ENCODE measurements at places on chromosomes 2 and 18.

- no peak for DNase-seq
These were observed 186.5 kb upstream of the RASGRP3 start for GRCh38 chr2:33289961-33290360.

GRCh38 chr2:36366491-36367120 is 11.0 kb downstream of the CRIM1 start:
- DNase-seq: no peak

DNA sequence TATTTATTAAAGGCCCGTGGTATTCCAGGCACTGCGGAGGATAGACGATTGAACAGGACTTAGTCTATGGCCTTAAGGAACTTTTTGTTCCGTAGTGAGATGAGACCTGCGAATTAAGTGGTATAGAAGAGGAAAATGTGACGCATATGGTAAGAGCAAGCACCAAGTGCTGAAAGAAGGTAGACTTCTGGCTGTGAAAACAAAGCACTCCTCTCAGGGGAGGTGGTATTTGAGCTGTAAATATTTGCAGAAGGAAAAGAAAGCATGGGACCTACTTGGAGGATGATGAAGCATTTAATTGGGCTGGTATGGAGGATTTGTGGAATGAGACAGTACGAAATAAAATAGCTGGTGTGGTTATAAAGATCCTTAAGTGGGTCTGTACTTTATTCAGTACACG is 62.5 kb downstream of the GPR39 start:
- DNase-seq: no peak

DNA sequence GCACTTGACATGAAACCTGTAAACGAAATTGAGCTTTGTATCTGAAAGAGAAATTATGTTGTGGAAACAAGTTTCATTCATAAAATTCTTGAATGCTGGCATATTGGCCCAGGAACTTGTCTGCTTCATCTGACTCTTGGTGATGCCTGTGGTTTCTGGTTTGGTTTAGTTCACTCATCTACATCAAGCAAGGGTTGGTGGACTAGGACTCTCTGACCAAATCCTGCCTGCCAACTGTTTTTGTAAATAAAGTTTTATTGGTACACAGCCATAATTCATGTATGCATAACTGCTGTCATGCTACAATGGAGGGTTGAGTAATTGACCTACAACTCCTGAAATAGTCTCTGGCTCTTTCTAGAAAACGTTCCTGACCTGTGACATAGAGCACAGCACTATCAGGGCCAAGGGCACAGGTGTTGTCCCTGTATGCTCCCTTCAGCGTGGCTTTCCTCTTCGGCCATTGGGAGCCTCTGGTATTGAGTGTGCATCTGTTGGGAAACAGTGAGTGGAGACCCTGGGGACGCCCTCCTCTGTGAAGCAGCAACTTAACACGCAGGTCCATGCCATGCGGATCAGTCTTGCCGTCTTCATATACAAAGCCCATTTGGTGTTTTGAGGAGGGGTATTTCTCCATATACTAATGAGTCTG is 226.3 kb downstream of the SH3RF3 start:
- no peak for DNase-seq

DNA sequence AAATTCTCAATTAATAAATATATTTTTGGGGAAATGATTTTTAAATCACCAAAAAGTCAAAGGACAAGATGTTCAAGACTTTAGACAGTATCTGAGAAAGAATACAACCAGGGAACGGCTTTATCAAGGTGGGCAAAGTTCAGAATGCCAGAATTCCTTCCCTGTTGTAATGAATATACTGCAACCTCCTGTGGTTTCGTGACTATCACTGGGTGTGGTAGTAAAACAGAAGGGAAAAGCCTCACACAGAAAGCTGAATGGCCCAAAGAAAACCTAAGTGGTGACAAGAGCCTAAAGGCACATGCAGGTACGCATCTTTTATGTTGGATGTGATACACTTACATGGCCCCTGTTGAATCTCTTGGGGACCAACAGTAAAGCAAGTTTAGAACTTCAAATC is 37.1 kb downstream of the MBD2 start:
- DNase-seq: no peak

DNA sequence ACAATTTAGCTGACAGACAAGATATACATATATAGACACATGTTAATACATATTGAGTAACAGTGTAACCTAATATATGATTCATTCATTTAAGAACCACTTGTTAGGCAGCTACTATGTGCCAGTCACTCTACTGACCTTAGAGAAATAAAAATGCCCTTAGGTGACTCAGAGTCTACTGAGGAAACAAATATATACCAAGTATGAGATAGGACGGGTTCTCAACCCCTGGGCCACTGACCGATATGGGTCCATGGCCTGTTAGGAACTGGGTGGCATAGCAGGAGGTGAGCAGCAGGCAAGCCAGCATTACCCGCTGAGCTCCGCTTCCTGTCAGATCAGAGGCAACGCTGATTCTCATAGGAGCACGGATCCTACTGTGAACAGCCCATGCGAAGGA is 14.8 kb downstream of the STRN start:
- no peak for DNase-seq

DNA sequence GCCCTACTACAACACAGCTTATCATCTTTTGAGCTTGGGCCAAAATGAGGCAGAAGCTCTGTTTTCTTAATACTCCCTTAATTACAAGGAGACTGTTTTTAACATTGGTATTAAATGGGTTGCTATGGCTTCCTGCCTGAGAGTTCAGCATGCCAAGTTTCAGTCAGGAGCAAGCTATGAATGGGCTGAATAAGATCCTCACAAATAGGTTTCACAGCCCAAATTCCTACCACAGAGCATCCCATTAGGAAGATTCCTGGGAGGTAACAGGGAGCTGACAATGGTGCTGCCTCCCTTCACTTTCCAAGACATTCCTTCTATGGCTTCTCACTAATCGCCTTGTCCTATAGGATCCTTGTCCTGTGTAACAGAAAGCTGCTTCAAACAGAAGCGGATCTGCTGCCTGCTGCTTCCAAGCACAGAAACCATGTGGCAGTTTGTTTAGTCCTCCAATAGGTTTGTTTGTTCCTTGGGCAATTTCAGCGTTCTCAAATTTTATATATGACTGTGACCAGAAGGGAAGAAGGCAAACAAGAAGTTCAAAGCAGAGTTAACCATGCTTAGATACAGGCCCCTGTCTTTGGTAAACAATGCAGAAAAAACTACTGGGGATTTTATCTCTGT is 70.9 kb downstream of the NCKAP5 start:
- no peak for DNase-seq

DNA sequence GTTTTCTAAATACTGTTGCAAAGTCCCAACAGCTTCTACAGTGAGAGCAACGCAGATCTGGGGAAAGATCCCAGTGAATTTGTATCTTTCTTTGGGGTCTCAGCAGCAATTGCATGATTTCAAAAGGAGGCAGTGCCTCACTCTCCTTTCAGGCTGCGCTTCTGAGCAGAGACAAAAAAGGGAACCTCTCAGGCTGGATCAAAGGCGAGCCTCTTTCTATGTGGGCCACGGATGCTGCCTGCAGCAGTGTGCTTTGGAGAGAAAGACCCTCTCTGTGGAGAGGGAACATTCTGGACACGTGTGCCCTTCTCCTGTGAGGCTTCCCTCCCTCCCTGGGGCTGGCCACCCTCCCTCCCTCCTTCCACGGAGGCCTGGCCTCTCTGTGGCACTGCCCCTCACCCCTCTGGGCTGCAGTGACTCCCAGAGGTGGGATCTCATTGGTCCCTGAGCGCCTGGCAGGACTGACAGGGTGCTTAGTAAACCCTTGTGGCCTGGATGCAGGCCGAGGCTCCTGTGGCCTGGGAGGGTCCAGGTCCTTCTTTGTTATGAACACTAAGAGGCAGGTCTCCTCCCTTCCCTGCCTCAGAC is 21.6 kb upstream of the PDIA6 start:
- no peak for DNase-seq

GRCh38 chr2:96115631-96116423 is 544 bp downstream of the ADRA2B start:
- no peak for DNase-seq

DNA sequence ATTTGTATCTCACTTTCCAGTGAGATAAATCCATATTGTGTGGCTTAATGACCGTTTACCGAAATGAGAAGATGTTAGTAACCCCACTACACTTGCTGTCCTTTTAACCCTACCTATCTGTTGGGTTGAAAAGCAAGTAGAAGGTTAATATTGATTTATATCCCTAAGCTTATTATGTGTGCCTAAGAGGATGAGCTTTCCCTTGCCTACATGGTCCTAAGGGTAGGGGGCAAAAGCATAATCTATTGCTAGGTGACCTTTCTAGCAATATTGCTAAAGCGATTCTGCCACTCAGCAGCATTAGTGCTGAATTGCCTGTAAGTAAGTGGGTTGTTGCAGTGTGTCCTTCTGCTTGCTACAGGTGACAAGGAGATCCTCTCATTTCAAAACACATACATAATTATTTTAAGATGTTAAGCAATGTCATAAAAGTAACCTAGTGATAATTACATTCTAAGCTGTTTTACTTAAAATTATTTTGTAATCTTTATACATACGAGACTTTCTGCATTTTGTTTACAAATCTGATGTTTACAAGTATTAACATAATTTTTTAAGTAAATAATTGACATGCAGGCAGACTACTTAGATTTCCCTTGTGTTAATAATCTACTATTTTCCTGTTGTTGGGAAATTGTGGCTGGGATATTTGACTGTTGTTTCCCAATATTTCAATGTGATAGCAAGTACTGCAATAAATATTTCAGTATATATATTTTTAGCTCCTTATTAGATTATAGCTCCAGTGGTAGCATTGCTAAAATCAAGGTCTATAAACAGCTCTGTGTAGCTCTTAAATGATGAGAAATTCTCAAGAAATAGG is 49.1 kb upstream of the CABYR start:
- no peak for DNase-seq

- DNase-seq: no peak
These were observed 6.4 kb upstream of the NPPC start for GRCh38 chr2:231932711-231932970.

- DNase-seq: no peak
These were observed 90.6 kb downstream of the POU3F3 start for GRCh38 chr2:104944495-104944894.

- no peak for DNase-seq
These were observed 367.4 kb downstream of the NCKAP5 start for GRCh38 chr2:133200684-133201421.

DNA sequence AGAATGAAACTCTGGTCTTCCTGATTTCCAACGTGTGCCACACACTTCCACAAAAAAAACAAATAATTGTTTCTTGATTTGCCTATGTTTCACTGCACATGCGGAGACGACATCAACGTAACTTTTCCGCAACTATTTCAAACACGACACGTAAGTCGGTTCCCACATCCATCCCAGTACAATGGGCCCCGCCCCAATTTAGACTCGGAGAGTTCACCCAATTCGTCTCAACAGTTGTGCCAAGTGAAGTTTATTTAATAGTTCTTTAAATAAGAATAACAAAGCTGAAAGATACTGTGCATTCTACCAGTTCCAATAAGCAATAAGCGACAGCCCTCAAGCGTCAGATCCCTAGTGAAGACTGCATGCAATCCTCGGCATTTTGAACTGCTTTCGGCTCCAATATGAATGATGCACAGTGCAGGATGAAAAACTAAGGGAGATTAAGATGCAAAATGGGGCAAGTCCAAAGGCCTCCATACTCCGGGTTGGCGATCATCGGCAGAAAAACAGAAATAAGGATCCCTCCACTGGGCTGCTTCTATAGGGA is 664 bp downstream of the CCT4 start:
- no peak for DNase-seq

DNA sequence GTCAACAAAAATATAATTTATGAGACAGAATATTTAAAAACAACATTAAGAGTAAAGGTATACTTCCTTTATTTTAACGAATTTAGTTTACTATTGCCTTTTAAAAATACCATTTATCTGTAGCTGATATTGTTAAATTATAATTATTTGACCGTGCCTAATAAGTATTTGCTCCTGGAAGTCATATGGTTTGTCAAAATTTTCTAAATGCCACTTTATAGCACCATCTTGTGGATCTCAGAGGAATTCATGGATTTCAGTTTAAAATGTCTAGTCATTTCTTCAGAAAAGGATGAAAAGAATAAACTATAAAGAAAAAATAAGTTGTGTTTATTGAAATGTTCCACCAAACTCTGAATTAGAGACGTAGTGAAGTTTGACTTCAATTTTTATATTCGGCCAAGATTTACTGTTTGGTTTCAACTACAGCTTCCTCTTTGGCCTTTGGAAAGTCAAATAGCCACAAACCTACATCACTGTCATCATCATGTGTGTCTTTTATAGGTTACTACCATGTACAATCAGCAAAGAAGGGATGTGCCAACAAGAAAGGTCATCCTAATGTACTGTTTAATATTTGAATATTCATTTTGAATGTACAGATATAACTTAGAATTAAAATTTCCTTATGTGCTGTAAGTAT is 10.3 kb upstream of the FTCDNL1 start:
- no peak for DNase-seq

DNA sequence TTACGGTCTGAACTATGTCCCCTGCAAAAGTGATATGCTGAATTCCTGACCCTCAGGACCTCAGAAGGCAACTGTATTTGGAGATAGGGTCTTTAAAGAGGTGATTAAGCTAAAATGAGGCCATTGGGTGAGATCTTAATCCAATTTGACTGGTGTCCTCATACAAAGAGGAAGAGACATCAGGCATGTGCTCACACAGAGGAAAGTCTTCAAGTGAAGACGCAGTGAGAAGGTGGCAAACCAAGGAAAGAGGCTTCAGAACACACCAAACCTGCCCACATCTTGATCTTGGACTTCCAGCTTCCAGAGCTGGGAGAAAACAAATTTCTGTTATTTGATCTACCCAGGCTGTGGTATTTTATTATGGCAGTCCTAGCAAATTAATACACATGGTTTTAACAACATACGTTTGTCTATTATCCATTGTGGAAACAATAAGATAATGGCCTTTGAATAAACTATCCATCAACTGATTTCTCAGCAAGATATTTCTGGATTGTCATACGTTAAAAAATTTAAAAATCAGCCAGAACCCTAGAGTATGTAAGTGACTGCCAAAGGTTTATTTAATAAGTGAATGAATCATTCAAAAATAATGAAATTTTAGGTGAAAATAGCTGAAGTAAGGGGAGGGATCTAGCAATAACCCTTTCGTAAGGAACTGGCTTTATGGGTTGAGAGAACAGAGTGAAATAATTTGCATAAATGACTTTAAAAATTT is 6.5 kb downstream of the WIPF1 start:
- no peak for DNase-seq

DNA sequence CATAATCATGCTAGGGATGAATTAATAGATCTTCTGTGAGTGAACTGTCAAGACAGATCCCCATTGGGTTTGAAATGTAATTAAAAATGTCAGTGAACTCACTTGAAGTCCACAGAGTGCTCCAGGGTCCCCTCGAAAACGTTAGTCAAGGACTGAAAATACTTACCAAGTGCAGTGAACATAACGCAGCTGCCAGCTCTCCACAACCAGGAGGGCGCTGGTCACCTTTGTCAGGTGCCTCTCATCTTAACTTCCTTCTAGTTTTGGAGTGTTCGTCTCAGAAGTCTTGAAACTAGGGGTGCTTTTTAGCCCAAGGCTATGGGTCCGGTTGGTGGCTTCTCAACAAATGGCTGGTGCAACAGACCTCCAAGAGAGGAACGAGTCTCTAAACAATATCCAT is 70.7 kb downstream of the NCK2 start:
- no peak for DNase-seq

- DNase-seq: no peak
These were observed 18.2 kb downstream of the ACVR2A start for GRCh38 chr2:147862859-147863516.

- no peak for DNase-seq
These were observed 43.4 kb downstream of the KIAA1328 start for GRCh38 chr18:36872329-36872728.
